ENCODE measurements at places on chromosomes 2 and 18. TPM values are rescaled to one million over a fixed set of nuclear protein-coding genes. Genes with fewer than 3 reads are reported as not detected.

DNA sequence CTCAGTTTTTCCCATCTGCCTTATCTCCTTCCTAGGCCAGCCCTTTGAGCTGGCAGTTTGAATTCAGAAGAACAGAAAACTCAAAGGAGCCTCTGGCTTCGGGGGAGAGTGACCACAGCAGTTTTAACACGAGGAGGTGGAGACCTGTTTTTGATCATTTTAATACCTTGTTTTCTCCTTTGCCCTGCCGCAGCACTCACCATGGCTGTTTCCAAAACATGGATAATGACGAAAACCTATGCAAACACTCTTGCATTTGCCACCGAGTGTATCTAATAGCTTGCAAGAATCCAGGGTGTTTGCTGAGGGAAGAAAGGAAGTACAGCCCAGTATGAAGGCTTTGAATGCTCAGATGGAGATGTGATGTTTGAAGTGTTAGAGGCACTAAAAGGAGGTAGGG, 167.1 kb downstream of the PRKCE start:
- no peak for DNase-seq

DNA sequence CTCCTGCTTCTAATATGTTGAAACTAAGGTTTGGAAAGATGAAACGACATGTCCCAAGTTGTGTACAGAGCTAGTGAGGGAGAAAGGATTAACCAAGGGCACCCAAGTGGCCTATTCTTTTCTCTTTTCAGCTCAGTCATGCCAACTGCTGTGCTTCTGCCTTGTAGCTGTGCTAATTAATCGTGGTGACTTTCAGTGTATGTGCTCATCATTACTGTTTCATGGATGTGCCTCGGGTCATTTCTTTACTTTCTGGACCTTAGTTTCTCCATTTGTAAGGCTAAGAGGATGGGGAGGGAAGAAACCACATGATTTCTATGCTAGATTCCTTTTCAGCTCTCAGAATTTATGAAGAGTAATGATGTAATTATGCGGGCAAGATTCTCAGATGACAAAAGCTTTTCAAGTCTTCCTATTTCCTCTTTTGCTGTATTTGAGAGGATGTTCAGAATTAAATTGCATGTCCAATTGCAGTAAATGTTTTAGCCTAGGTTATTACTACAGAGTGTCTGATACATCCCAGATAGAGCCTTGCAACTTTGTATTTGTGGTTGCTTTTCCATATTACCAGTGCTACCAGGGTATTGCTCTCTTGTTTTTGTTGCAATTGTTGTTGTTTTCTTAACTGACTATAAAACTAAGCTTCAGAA, 621.2 kb downstream of the CNTNAP5 start:
- no peak for DNase-seq

GRCh38 chr2:196167666-196168065, 3.7 kb downstream of the STK17B start:
- no peak for DNase-seq

DNA sequence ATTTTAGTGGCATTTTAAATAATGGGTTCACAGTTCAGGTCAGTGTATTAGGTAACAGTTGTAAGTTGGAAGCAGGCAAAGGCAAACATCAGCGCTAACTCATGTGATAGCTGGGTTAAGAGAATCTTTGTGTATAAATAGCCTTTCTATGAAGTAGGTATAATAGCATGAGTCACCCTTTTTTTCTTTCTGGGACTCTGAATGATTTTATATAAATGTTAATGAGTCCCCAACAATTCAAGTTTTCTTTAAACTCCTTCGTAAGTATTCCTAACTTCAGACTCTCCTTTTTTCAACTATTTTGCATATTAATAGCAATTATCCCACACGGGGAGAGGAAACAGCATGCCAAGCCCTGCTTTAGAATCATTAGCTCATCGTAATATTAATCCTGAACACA, 384.3 kb downstream of the PIK3C3 start:
- DNase-seq: peak; percentile 53

DNA sequence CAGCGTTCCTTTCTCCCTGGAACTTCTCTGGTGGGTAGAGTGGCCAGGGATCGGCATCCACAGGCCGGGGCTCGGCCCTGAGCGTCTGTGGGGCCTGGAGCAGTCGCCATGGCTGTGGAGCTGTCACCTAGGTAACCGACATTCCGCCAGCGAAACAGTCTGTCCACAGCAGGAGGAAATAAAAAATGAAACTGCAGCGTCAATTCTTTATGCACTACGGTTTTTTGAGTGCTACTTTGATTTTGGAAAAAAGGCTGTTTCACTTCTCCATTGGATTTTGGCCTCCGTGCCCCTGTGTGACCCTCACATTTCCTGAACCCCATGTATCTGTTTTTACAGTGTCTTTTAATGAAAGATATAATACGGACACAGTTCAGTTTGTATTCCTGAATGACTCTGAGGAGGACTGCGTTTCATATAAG, 163.4 kb downstream of the LDLRAD4 start:
- peak; percentile 52 for DNase-seq

- DNase-seq: no peak
Measured at GRCh38 chr2:68569604-68570003, 73.8 kb upstream of the PROKR1 start.

- no peak for DNase-seq
Measured at GRCh38 chr2:96839293-96839874, 4.4 kb downstream of the ANKRD23 start.

DNA sequence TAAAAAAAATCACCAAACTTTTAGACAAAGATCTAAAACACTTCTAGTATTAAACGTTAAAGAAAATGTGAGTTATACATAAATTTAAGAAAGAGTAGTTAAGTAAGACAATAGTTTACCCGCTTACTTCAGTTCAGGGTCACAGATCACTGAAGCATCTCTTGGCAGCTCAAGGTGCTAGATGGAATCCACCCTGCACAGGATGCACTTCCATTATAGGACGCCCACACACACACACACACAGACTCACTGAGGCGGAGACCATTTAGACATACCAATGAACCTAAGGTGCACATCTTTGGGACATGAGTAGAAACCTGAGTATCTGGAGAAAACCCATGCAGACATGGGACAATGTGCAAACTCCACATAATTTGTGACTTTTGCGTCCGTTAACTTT, 630.6 kb upstream of the ZNF804A start:
- no peak for DNase-seq

- DNase-seq: peak; percentile 81
Measured at GRCh38 chr2:28390746-28391563, 1.7 kb upstream of the FOSL2 start.

DNA sequence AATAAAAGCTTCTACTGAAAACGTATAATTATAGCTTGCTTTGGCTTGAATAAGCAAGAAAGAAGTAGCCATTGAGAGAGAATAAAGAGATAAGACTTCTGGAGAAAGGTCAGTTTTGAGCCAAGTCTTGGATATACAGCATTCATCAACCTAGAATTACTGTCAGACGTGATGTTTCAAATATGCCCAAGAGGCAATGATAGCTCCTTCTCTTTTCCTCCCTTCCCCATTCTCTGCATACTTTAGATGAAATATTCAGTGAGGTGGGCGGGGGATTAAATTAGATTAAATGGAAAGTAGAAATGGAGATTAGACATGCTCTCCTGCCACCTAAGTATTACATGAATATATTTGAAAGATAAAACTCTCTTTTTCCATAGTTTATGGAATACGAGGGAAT, 8.7 kb downstream of the ANTXR1 start:
- no peak for DNase-seq

- DNase-seq: no peak
Measured at GRCh38 chr2:148764815-148765214, 110.2 kb upstream of the KIF5C start.

- no peak for DNase-seq
Measured at GRCh38 chr2:53987336-53987921, 16.6 kb upstream of the PSME4 start.

GRCh38 chr18:79092874-79093273, 23.7 kb downstream of the ATP9B start:
- DNase-seq: no peak

DNA sequence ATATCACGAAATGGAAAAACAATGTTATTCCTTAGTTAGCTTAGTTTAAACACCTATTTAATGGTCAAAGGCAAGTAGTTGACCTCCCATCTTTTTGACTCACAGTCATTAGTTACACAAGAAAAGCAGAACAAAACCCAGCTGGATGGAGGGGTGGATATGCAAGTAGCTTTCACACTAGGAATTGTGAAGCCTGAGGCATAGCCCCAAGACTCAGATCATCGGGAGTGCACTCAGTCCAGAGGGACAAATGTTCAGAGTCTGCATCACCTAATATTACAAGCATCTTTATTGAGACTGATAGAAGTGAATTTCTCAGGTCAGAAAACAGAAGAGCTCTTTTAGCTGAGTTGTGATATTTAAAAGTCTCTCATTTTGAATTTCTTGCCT, 15.5 kb upstream of the CPS1 start:
- DNase-seq: no peak

GRCh38 chr2:68466778-68467076, 367 bp downstream of the FBXO48 start:
- DNase-seq: no peak

- no peak for DNase-seq
Measured at GRCh38 chr18:48295586-48296311, 113.4 kb downstream of the ZBTB7C start.

DNA sequence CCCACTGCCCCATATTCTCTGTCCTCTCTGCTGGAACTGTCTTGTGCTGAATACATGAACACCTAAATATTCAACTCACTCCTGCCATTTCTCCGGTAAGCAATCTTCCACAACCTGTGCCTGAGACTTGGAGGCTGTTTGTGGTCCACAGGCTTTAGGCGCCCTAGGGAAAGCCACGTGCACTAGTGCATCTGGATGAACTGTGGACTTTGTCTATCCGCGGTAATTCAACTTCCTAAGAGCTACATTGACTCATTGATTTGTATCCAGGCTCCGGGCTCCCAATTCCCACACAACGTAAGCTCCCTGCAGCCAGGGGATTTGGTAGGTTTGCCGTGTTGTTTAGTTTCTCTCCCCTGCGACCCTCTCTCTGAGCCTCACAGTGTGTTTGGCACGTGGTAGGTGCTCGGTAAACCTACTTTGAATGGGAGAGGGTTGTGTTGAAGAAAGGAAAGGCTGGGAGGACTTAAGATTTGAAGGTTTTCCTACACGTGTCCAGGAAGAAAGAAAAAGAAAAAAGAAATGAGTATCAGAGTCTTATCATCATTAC, 718.2 kb downstream of the DPP10 start:
- no peak for DNase-seq

- DNase-seq: no peak
Measured at GRCh38 chr2:129035992-129036391, 717.3 kb upstream of the HS6ST1 start.

GRCh38 chr2:106701203-106702022, 184.6 kb downstream of the ST6GAL2 start:
- DNase-seq: no peak

DNA sequence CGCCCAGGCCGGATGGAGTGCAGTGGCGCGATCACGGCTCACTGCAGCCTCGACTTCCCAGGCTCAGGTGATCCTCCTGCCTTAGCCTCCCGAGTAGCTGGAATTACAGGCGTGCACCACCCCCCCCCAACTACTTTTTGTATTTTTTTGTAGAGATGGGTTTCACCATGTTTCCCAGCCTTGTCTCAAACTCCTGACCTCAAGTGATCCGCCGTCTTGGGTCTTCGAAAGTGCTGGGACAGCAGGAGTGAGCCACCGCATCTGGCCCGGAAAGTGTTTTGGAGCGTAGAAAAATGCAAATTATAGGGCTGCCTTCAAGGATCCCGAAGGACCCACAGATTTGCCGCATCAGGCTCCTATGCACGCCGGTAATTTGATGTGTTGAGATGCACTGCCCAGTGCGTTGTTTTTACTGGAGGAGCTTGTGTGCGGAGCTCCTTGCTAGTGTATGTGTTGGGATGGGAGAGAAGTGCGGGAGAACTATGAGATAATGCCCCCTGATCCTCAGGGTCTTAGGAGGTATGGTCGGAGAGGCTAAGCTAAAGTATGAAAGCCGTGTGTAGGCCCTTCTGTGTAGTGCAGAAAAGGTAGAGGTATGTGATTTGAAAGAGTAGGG, 1.2 kb upstream of the CLASP1 start:
- DNase-seq: no peak

- DNase-seq: no peak
Measured at GRCh38 chr2:48569433-48569832, 39.5 kb downstream of the STON1 start.

- no peak for DNase-seq
Measured at GRCh38 chr2:228066126-228066798, 115.2 kb downstream of the SPHKAP start.

DNA sequence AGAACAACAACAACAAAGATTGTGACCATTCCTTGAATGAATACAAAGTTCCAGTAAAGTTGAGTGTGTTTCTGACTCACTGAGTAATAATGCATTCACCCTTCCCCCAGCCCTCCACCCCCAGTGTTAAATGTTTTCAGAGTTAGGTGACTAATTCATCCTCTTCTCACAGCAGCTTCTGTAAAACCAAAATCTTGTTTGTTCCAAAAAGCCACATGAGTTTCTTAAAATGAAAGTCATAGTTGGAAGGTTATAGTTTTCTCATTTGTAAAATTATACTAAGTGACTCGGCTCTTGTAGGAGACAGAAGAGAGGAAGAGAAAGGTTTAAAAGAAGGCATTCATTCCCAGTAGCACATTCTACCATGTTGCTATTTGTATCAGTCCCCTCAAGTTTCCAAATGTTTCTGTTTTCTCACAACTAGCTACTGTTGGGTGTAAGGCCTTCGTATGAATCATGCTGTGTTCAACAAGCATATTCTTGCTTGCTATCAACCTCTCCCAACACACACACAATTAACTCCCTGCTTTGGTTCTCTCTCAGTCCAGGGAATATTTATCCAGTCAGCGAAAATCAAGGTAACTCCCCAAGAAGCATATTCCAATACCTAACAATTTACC, 75.3 kb downstream of the MBD2 start:
- DNase-seq: no peak

DNA sequence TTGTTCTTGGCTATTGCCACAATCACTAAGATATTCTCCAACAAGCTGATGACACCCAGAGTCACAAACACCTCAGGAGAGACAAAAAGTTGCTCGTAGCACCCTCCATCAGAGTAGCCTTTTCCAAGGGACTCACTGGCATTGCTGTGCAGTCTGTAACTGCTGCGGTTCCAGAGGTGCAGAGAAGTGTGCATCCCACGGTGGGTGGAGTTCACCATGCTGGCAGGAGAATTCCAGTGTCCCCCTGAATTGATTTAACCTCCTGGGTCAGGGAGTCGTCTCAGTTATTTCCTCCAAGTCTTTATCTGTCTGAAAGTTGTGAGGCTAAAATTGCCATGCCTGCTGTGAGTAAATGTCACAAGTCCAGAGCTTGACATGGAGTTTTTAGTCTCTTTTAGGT, 443 bp downstream of the MC4R start:
- DNase-seq: no peak

Gene SLC30A3
- total RNA-seq: not detected

Gene KLHL41
- 0.18 TPM for total RNA-seq

Gene CYP26B1
- total RNA-seq: 4.4 TPM

Gene TANC1
- 5.0 TPM for total RNA-seq

Gene WDR75
- total RNA-seq: 9.0 TPM

Gene SERPINB4
- not detected for total RNA-seq

Gene FSHR
- total RNA-seq: not detected

Gene NAT8
- total RNA-seq: 26.3 TPM

Gene LIMS1
- total RNA-seq: 18.1 TPM

Gene SCYGR7
- total RNA-seq: not detected

All from left lobe of liver (tissue), 2 donors.